ENCODE measurements at places on chromosomes 11 and 22. TPM values are rescaled to one million over a fixed set of nuclear protein-coding genes. Genes with fewer than 3 reads are reported as not detected.

DNA sequence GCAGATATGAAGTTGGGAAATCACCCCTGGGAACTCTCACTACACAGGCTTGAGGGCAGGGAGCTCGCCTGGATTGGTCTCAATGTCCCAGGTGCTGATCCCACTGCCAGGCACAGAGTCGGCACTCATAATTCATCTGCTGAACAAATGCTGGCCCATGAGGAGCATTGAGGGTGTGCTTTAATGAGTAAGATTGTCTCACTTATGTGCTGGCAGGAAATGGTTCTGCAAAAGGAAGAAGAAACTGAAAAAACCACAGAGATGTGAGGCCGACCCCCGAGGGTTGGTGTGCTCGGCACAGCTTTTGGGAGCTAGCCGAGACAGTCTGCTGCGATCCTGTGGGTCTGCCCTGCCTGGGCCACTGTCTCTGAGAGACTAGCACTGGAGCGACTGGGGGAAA is 9.4 kb downstream of the PLAAT2 start:
- no peak for DNase-seq

Gene KCNK4
- total RNA-seq, result 0.27 TPM

Gene GLYATL1
- total RNA-seq, result not detected

Gene HSPB2
- total RNA-seq, result not detected

Gene DEPDC7
- total RNA-seq, result 3.2 TPM

GRCh38 chr22:30202531-30203006 is 44.0 kb downstream of the LIF start:
- DNase-seq, result peak; percentile 77

Gene MYEOV
- total RNA-seq, result 1.1 TPM

Gene ANO3
- total RNA-seq, result not detected

Gene OR8D4
- total RNA-seq, result 1.6 TPM
